CD4-positive, alpha-beta T cell treated with Interleukin-17A for 1 hour (primary cell): ENCODE measurements at places on chromosomes 1 and 21.

DNA sequence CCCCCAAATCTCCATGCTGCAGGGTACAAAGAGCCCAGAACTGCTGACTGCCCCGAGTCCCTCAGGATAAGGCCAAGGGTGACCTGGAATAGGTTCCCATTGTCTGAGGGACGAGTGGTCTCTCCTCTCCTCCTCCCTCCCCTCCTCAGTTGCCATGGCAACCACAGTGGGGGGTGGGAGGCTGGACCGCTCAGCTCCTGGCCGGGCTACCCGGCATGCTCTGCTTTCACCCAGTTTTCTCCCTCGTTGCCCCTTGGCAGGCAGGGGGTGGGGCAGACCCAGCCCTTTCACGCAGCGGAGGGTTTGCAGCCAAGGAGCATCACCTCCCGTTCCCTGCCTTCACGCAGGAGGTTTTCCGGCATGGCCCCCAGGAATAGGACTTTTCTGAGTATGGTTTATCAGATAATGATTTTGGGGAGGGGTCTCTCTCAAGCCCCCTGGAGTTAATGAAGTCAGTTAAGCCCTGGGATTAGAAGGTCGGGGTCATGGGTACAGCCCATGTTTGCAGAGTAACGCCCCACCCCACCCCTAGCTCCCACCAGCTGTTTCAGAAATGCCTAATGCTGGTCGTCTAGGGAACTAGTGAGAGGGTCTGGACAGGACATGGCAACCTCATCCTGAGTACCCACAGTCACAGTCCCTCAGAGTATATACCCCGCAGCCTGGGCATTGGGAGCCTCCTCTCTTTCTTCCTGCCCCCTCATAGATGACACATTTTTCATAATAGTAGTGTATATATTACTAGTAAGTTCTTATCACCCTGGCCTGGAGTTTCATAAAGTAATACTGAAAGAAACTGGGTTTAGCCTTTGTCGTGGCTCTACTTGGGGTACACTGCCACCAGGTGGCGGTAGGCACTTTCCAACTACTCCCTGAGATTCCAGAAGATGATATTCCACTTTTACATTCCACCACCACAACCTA lies 20.7 kb downstream of the C1QB start:
- no peak for DNase-seq

DNA sequence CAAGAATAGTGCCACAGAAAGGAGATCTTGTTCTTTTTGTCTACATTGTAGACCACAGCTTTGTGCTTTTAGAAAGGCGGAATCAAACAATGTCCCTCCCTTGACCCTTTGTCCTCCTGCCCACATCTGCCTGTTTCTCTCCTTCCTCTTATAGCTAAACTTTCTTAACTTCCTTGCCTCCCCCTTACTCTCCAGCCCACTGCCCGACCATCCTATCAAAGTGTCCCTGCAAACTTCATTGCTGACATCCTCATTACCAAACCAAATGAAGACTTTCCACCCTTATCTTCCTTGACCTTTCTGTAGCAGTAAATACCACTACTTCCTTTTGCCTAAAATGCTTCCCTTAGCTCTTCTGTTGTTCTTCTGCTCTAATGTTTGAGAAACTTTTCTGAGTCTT lies 5.0 kb downstream of the SELP start:
- no peak for DNase-seq

DNA sequence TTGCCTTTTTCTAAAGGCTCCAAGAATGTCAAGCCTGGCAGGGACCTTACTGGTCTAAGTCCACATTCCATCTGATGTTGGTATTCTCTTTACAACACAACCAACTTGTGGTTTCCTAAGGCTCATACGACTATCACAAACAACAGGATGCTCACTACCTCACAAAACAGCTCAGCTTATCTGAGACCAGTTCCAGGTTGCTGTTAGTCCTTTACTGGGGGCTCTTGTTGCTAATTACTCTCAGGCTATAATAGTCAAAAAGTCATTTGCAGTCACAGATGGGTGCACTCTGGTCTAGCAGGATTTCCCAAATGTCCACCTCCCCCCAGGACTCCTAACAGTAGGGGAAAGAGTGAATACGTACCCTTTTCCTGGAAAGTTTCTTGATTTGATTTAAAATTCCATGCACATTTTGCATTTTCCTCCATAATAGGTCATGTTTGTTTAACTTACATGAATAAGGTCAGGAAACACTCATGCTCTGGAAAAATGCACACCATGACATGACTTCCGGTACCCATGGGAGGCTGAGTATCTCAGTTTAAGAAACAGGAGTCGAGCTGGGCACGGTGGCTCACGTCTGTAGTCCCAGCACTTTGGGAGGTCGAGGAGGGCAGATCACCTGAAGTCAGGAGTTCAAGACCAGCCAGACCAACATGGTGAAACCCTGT lies 16.0 kb downstream of the LCK start:
- DNase-seq, result peak; percentile 49

- DNase-seq, result peak; percentile 46
Observed at GRCh38 chr1:213070406-213070805, 19.4 kb downstream of the RPS6KC1 start.

DNA sequence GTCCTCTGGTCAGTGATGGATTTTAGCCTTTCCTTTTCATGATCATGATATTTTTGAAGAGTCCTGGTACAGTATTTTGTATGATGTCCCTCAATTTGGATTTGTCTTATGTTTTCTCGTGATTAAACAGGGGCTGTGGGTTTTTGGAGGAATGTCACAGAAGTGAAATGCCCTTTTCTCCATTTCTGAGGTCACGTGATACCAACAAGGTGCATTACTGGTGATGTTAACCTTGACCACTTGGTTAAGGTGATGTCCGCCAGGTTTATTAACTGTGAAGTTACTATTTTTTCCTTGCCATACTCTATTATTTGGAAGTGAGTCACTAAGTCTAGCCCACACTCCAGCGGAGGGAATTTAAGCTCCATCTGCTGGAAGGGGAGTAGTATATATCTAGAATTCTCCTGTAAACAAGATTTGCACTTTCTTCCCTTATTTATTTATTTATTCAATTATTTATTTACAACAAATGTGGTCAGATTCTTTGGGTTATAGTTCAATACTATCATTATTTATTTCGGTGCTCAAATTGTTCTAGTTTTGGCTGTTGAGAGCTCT lies 123.4 kb downstream of the HIVEP3 start:
- DNase-seq, result no peak

GRCh38 chr1:77484334-77484733 lies 198.1 kb downstream of the ZZZ3 start:
- no peak for DNase-seq

DNA sequence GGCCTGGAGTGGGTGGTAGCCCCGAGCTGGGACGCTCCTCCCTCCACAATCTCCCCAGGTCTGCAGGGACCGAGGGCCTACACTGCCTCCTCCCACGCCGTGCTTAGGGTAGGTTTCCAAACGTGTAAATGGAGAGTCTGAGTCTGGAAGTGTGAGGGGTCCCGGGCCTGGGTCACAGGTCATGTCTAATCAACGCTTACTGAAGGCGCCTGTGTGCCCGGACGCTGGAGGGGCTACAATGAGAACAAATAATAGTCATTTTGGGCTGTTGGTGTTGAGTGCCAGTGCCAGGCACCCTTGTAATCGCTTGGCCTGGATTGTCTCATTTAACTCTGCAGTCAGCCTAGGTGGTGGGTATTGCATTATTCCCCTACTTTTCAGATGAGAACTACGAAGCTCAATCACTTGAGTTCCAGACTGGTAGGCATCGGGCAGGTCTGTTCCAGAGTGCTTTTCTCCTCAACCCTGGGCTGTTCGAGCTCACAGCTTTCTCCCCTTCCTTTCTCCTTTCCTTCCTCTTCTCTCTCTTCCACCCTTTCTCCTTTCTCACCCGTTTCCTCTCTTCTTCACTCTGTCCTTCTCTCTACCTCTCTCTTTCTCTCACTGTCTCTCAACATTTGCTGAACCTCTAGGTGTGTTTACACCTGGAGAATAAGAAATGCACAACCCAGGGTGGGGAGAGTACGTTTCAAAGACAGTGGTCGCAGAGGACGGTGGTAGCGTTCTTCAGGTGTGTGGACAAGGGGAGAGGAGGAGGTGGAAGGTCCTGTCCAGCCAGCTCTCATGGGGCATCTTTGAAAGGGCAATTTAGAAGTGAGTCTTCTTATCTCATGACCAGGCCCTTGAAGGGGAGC lies 883 bp downstream of the SLC66A1 start:
- DNase-seq, result peak; percentile 17

DNA sequence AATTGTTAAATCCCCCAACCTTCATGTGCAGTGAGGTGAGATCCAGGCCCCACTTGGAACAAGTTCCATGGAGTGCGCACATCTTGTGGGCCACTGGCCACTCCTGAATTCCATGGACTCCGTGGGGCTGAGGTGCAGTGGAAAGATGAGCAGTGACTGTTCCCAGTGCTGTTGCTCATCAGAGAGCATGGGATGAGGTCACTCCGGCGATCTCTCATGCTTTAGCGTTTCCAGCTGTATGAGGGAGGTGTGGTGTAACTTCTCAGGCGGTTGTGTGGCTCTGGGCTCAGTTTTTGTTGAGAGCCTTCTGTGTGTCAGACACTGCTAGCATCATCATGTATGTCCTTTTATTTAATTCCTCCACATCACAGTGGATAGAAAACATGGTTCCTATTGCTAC lies 96.2 kb downstream of the GALNT2 start:
- no peak for DNase-seq

DNA sequence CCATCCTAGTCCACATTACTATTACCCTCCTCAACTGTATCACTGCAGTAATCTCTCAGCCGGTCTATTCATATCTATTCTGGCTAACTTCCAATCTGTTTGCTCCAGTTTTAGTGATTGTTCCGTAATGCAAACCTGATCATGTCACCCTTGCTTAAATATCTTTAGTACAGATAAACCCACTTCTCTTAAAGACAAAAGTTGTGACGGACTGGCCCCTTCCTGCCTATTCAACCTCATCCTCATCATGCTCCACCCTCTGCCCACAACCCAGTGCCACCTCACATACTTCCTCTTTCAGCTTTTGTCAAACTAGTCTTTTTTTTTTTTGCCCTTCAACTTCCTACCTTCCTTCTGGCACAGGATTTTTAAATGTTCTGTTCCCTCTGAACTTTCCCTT lies 2.8 kb upstream of the C1orf162 start:
- peak; percentile 87 for DNase-seq

DNA sequence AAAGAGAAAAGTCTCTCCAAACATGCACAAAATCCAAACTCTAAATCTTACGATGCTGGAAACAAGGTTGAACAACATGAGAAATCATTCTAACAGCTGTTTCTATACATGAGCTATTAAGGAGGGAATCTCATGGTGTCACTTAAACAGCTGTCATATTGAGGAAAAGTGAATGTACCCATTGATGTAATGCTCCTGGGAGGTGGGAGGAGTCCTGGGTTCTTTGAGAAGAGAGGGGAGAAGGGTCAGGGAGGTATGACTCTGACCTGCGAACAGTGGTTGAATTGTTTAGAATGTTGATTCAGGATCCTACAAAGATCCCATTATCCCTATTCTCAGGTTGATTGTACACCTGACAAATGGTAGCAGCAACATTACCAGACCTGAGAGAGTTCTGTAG lies 49.3 kb downstream of the ZC3H11B start:
- no peak for DNase-seq

DNA sequence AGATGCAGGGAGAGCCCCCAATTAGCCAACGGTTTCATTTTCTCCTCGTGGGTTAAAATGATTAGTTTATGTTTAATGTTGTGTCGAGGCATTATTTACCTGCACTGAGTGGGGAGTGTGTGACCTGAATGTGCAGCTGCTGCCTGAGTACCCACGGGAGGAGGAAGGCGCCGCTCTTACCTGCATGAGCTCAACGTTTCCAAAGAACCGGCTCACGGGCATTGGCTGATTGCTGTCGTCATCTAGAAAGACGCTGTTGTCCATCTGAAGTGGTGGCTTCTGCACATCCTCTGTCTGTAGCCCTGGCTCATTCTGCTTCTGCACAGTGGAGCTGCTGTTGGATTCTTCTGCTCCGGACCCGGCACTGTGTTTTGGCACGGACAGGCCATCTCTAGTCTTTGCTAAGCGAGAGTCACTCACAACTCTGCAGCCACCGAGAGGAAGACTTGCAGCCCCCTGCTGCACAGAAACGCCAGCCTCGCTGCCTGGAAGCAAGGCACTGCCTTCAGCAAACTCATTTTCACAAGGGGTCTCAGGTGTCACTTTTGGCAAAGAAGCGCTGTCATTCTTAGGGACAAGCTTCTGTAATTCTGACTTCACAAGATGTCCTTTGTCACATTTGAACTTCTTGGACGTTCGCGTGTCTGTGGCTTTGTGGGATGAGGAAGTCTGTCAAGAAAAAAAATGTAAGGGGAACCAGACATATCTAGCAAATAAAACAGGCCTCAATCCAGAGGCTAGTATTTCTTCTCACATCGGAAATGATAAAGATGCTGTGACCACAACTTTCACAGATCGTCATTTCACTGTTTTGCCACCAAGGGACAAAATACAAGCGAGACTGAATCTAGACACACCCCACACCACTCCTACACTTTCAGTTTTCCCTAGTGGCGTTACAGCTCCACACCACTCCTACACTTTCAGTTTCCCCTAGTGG lies 9.4 kb downstream of the C1orf174 start:
- peak; percentile 69 for DNase-seq

DNA sequence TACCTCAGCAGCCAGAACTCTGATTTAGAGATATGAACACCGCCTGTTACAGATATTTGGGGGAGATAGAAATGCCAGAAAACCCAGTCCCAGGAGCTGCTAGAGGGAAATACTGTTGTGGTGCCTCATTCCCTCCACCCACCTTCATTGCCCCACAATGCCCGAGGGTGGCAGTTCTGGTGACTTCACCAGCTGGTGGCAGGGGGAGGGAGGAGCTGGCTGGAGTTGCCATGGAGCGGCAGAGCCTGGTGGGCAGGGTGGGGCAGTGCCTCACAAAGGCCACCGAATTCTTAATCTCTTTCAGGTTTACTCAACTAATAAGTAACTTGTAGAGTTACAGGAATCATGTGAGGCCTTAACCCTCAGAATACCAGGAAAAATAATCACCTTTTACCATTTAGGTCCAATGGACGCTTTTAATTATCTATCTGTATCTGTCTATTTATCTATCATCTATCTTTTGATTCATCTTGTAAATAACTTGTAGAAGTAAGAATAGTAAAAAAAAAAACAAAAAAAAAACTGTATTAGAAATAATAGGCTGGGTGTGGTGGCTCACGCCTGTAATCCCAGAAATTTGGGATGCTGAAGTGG lies 11.7 kb upstream of the S100A11 start:
- DNase-seq, result peak; percentile 75

DNA sequence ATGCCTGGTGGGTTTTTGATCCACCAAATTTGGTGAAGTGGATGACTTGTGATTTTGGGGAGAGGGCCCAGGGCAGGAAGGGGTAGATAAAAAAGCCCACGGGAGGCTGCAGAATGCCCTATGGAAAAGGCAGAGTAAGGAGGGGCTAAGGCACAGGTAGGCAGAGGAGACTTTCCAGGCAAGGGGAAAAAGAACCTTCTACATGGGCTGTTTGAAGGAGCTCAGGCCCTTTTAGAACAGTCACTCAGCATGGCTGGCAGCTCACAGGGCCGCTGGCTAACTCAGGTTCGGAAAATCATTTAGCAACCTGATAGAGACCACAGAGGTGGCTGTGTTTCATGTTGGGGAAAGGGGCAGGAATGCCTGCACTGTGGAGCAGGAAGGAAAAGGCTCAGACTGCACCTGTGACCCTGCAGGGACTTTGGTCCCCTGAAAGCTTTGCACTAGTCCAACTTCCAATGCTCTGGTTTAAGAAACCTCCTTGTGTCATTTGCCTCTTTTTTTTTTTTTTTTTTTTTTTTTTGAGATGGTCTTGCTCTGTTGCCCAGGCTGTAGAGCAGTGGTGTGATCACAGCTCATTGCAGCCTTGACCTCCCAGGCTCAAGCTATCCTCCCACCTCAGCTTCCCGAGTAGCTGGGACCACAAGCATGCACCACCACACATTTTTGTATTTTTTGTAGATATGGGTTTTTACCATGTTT lies 58.5 kb upstream of the ENAH start:
- DNase-seq, result no peak
